ENCODE measurements at places on chromosomes 16 and 17.

DNA sequence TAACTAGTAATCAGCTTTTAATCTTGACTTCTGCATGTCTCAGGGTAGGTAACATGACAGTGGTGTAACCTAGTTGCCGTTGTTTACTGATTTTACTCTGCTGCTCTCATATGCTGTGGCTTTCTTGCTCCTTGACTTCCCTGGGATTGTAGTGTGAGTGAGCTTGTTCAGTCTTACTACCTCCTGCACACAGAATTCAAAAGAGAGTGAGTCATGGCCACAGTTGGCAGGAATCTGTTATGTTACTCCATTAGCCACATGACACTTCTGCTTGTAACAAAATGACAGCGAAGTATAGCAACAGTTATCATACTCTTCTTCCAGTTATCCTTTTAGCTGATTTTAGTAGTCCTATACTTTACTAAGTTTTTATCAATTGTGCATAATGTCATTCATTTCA lies 18.8 kb downstream of the TNRC6A start:
- DNase-seq, result no peak

- no peak for DNase-seq
Observed at GRCh38 chr17:80346498-80347275, 68.3 kb upstream of the ENDOV start.

DNA sequence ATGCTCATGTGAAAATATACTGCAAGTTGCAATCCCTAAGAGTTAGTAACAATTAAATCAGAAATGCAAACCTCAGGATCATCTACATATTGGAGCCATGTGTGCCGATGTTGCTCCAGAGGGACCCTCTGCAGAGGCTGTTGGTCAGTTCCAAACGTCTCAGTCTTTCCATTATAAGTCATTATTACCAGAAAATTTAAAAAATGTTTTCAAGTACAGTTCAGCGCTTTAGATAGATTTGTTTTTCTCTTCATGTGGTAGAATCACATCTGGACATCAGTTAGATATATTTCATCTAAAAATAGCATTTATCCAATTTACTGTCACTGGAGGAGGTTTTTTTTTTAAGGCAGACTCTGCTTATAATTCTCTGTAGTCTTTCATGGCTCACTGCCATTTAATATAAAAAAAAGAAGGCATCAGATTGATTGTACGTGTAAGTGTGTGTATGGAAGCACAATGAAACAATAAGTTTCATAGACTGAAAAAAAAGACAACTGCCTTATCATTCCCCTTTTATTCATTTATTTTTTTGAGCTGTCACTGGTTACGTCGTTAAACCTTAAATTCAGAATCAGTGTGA lies 46.1 kb upstream of the MARCHF10 start:
- no peak for DNase-seq

DNA sequence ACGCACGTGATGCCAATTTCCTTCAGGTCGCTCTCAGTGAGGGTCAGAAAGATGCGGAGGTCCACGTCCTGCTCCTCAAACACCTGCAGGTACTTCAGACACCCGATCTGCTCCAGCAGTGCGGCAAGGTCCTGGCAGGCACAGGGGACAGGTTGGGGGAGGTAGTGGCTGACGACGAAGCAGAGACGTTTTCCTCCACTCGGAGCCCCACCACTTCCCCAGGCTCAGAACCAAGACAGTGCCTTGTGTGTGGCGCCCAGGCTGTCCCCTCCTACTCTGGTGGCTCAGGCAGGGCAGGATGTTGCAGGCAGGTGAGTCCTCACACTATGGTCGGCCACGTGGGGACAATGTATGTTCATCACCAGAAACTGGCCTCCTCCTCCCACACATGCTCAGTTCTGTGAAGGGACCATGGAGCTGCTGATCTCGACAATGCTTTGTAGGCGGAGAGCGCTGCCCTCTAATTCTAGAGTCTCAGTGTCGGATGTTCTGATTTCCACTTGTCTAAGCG lies 5.7 kb downstream of the NUDT16L1 start:
- no peak for DNase-seq
